Calu3 (cell line): ENCODE measurements at places on chromosomes 3 and 15.

- no peak for DNase-seq
These were observed 532.4 kb upstream of the GBE1 start for GRCh38 chr3:82293867-82294266.

DNA sequence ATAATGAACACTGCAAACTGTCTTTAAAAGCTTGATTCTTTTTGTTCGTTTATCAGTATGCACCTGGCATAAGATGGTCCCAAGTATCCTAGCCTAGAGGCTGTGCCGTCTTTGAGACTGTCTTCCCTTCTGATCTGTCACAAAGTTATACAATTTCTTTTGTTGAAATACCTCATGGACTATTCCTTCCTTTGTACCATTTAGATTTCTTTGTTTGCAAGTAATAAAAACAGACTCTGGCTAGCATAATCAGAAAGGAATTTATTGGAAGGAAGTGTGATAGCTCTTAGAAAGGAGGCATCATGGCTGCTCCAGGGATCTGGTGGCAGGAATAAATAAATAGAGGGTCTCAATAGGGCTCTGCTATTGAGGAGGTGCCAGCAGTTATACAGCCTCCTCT, 280.4 kb downstream of the SLC9A9 start:
- no peak for DNase-seq

DNA sequence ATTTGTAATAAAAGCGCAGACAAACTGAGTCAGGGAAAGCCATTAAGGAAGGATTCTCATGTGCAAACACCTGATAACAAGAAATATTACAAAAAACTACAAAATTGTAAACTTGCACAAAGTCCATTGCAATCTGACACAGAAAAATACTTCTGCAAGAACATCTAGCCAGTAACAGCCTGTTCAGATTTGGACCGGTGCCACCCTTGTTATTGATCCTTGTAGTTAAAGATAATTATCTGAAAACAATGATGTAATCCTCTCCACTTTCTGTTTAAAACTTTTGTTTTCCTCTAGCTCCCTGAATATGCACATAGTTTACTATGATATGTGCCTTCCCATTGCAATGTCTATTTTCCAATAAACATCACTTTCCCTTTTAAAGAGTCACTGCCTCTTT, 1090.2 kb downstream of the PLOD2 start:
- DNase-seq: peak; percentile 44

- DNase-seq: no peak
These were observed 25.3 kb upstream of the ABHD17C start for GRCh38 chr15:80669663-80670273.

DNA sequence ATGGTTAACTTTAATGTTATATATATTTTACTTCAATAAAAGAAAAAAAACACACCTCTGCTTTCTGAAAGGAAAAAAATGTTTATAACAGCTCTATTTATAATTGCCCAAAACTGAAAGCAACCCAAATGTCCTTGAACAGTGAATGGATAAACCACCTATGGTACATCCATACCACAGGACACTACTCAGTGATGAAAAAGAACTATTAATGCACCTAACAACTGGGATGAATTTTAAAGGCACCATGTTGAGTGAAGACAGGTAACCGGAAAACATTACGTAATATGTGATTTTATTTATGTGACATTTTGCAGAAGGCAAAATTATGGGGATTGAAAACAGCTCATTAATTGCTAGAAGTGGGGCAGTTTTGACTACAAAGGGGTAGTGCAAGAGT, 23.8 kb upstream of the FOXP1 start:
- no peak for DNase-seq

DNA sequence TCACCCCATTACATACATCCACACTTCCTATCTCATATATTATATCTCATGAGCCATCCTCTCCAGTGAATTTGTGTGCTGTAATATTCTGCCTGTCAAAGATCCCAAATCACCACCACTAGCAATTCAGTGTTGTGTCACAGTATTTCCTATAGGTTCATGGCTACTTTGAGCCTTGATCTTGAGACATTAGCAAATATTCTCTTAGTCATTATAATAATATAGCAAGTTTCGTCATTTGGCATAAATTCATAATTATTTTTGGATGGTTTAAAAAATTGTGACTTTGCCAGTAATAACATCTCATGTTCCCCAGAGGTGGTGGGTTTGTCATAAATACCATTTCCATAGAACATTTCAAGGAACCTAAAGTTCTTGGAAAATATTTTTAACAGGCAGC, 47.7 kb downstream of the CMSS1 start:
- DNase-seq: no peak
